GM23248 (cell line): ENCODE measurements at places on chromosomes 3 and 15. TPM values are rescaled to one million over a fixed set of nuclear protein-coding genes. Genes with fewer than 3 reads are reported as not detected.

The TMCO5A gene
- total RNA-seq = not detected in 2 replicates

The GASK1A gene
- total RNA-seq = 0.63 and 1.8 TPM in 2 replicates

The PIERCE2 gene
- 0.54 and 1.4 TPM in 2 replicates for total RNA-seq

The GATA2 gene
- total RNA-seq = 23.8 and 28.6 TPM in 2 replicates

The WDR93 gene
- not detected in 2 replicates for total RNA-seq

The OR5K2 gene
- total RNA-seq = not detected in 2 replicates

The PARP15 gene
- under 0.01 TPM in 1 of 2 replicates, not detected in the other for total RNA-seq

The GHSR gene
- total RNA-seq = not detected in 2 replicates

DNA sequence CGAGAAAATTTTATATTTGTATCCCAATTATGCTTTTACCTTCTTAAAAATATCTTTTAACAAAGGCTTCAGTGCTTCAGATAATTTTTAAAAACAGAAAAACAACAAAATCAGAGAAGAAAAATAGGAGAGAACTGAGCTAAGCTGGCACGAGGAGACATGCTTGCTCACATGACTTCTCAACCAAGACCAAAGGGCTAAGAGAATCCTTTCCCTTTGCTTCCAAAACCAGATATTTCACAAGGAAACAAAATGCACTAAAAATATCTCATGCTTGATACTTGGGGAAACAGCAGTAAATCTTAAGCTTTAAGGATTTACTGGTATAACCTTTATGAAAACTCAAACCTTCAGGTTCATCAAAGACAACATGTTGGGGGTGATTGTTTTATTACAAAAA is 58.4 kb downstream of the CAPN7 start:
- H3K4me3 ChIP-seq = no peak overlapping the region
- peaks cover 14% of the 10 kb centered on the region for H3K4me1 ChIP-seq
- H3K36me3 ChIP-seq = peaks cover 7% of the 10 kb centered on the region; the same call in 1 of the 2 replicates
- no peak for DNase-seq
- no peaks in the 10 kb centered on the region for H3K27me3 ChIP-seq

- DNase-seq = no peak
- no peaks in the 10 kb centered on the region for H3K27me3 ChIP-seq
- H3K27ac ChIP-seq = peak overlapping the region; percentile 82
- H3K4me3 ChIP-seq = peak overlapping the region; percentile 29
Observed at GRCh38 chr3:11510001-11510340, 133.7 kb downstream of the VGLL4 start.

GRCh38 chr3:5007873-5008272 is 28.6 kb downstream of the BHLHE40 start:
- no peak overlapping the region for H3K4me3 ChIP-seq
- no peak for DNase-seq
- H3K36me3 ChIP-seq = no peaks in the 10 kb centered on the region

- DNase-seq = no peak
- no peaks in the 10 kb centered on the region for H3K27me3 ChIP-seq
- H3K36me3 ChIP-seq = no peaks in the 10 kb centered on the region
- H3K4me1 ChIP-seq = peaks cover 15% of the 10 kb centered on the region
Observed at GRCh38 chr15:75148280-75148679, 53.4 kb upstream of the C15orf39 start.

GRCh38 chr15:90929246-90930019 is 2.9 kb downstream of the HDDC3 start:
- H3K36me3 ChIP-seq = no peaks in the 10 kb centered on the region
- peak overlapping the region; percentile 85 for H3K4me3 ChIP-seq
- H3K4me1 ChIP-seq = peaks cover 11% of the 10 kb centered on the region
- H3K27me3 ChIP-seq = no peaks in the 10 kb centered on the region
- peak; percentile 6 for DNase-seq

DNA sequence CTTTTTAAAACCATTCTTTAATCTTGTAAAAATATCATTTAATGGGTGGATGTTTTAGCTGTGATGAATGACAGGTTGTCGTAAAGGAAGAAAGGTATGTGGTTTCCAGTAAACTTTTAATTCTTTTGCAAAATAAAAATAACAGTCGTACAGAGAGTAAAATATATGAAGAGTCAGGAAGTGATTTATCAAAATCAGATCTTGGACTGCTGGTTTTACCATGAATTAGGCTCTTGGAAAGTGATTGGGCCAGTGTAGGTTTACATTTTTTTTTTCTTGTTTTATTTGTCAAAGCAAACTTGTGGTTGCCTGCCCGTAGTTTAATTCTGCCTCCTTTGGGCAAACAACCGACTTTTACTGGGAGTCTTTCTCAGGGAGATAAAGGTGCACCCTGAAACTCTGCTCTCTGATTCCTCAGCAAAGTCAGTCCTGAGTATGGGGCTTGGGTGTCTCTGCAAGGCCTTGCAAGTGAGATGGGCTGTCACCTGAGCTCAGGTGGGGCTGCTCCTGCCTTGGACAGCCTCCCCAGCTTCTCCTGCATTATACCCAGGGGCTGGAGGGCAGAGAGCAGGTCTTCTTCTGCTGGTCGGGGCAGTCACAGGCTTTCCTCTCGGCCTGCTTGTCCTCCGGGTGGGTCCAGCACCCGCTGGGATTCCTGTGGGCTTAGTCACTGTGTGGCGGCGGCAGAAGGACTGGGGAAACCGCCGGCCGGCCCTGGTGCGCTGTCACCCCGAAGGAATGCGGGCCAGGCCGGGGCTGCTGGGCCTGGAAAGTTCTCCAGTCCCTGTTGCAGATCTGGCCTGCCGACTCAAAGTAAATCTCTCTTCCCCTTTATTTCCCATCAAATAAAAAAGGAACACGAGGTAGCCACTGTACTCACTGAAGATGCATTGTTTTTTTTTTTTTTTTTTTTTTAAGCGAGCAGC is 79.0 kb downstream of the IGF1R start:
- peak overlapping the region; percentile 47 for H3K4me3 ChIP-seq
- H3K36me3 ChIP-seq = no peaks in the 10 kb centered on the region

GRCh38 chr15:73685981-73686380 is 1.8 kb downstream of the CD276 start:
- no peaks in the 10 kb centered on the region for H3K36me3 ChIP-seq
- peaks cover 59% of the 10 kb centered on the region for H3K4me1 ChIP-seq
- peak overlapping the region; percentile 80 for H3K4me3 ChIP-seq
- no peaks in the 10 kb centered on the region for H3K27me3 ChIP-seq

GRCh38 chr3:141434255-141434654 is 52.6 kb upstream of the RASA2 start:
- no peaks in the 10 kb centered on the region for H3K27me3 ChIP-seq
- no peak overlapping the region for H3K4me3 ChIP-seq
- no peak overlapping the region for H3K27ac ChIP-seq
- H3K36me3 ChIP-seq = peaks cover 30% of the 10 kb centered on the region
- 0 out of 2 replicates have a peak, but pooled peaks cover 3% of the 10 kb centered on the region for H3K4me1 ChIP-seq
- DNase-seq = no peak

- H3K4me1 ChIP-seq = peaks cover 6% of the 10 kb centered on the region; the same call in 1 of the 2 replicates
- peaks cover 23% of the 10 kb centered on the region for H3K36me3 ChIP-seq
- no peaks in the 10 kb centered on the region for H3K27me3 ChIP-seq
- no peak for DNase-seq
Observed at GRCh38 chr3:123110282-123110975, 43.6 kb downstream of the PDIA5 start.

DNA sequence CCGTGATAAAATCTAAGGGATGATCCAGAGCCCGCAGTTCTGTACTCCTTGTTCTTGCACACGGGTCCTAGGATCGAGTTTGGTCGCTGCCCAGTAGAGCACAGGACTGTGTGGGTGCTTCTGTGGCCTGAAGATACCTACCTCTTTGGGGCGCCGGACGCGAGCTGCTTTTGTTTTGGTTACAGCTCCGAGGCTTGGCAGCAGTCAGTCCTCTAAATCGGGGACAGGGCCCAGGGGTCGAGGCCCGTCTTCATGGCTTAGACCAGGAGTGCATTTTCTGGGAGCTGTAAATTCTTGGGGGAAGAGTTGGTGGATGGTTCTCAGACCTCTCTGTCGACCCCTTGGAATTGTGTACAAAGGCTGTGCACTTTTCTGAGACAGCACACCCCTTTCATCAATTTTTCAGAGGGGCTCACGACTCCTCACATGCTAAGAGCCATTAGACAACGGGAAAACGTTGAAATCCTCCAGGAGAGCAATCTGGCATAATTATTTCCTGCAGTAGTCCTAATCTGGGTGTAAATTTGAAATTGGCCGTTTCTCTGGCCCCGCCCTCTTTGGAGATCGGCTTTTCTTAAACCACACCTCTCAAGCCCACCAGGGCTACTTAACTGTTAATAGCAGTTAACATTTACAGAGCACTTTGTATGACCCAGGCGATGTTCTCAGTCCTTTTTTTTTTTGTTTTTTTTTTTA is 928 bp downstream of the CEP97 start:
- H3K4me3 ChIP-seq = peak overlapping the region; percentile 80
- peak overlapping the region; percentile 20; the same call in 1 of the 2 replicates for H3K27ac ChIP-seq
- DNase-seq = peak; percentile 56
- no peaks in the 10 kb centered on the region for H3K27me3 ChIP-seq

DNA sequence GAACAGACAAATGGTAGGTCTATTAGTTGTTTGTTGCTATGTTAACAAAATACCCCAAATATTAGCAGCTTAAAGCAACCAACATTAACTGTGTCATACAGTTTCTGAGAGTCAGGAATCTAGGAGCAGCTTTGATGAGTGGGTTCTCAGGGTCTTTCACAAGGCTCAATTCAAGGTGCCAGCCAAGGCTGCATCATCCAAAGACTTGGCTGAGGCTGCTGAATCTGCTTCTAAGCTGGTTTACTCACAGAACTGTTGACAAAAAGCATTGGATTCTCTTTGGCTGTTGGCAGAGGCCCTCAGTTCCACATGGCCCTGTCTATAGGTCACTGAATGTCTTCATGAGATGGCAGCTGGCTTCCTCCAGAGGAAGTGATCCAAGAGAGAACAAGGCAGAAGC is 40.3 kb upstream of the TSC22D2 start:
- H3K27ac ChIP-seq = peak overlapping the region; percentile 55
- no peaks in the 10 kb centered on the region for H3K27me3 ChIP-seq
- H3K4me1 ChIP-seq = peaks cover 43% of the 10 kb centered on the region

DNA sequence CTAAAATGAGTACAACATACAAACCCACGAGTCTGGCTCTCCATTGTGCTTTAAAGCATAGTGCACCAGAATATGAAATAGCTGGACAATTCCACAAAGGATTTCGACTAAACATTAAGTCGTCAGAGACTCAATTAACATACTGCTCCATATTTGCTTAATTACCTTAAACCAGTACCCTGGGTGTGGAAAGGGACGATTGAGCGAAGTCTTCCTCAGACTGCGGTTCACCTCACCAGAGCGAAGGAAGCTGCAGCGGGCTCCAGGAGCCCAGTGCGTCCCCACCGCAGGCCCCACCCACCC is 218 bp upstream of the TRPC1 start:
- no peak for DNase-seq
- peak overlapping the region; percentile 84 for H3K4me3 ChIP-seq
- no peaks in the 10 kb centered on the region for H3K27me3 ChIP-seq
- peaks cover 9% of the 10 kb centered on the region; the same call in 1 of the 2 replicates for H3K4me1 ChIP-seq

DNA sequence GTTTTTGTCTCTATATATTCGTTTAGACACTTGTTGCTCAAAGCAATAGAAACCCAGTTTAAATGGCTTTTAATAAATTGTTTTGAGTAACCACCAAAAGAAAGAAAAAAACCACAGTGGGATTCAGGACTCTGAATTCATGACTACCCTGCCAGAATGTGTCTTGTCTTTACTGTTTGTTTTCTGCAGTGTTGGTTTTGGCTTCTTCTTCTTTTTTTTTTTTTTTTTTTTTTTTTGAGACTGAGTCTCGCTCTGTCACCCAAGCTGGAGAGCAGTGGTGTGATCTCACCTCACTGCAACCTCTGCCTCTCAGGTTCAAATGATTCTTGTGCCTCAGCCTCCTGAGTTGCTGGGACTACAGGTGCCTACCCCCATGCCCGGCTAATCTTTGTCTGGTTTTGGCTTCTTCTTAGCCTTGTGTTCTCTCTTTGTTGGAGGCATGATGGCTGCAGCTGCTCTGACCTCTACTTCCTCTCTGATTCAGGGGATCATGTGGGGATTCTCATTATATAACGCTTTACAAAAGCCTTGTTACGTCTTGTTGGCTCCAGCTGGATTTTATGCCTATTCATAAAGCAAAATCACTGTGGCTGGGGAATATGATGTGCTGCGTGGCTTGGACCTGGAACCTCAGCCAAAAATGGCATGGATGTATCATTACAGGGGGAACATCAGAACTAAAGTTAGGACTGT is 54.0 kb downstream of the PLS1 start:
- H3K4me1 ChIP-seq = peaks cover 9% of the 10 kb centered on the region; the same call in 1 of the 2 replicates
- DNase-seq = no peak
- no peaks in the 10 kb centered on the region for H3K27me3 ChIP-seq
- no peak overlapping the region for H3K27ac ChIP-seq
- no peak overlapping the region for H3K4me3 ChIP-seq

- peak overlapping the region; percentile 94 for H3K4me3 ChIP-seq
- peak; percentile 71 for DNase-seq
- H3K36me3 ChIP-seq = no peaks in the 10 kb centered on the region
- H3K27ac ChIP-seq = peak overlapping the region; percentile 96
Observed at GRCh38 chr3:132660811-132661070, 612 bp downstream of the UBA5 start.

GRCh38 chr3:17845026-17845812 is 102.8 kb upstream of the TBC1D5 start:
- H3K4me3 ChIP-seq = no peak overlapping the region
- peaks cover 16% of the 10 kb centered on the region for H3K4me1 ChIP-seq
- no peaks in the 10 kb centered on the region for H3K36me3 ChIP-seq
- no peak overlapping the region for H3K27ac ChIP-seq

GRCh38 chr15:52163321-52164190 is 27.6 kb downstream of the GNB5 start:
- H3K36me3 ChIP-seq = no peaks in the 10 kb centered on the region
- no peak overlapping the region for H3K27ac ChIP-seq

GRCh38 chr3:158106766-158107471 is 699 bp upstream of the SHOX2 start:
- no peaks in the 10 kb centered on the region for H3K36me3 ChIP-seq
- peak overlapping the region; percentile 94 for H3K4me3 ChIP-seq
- H3K27ac ChIP-seq = no peak overlapping the region
- peak; percentile 52 for DNase-seq
- no peaks in the 10 kb centered on the region for H3K27me3 ChIP-seq

DNA sequence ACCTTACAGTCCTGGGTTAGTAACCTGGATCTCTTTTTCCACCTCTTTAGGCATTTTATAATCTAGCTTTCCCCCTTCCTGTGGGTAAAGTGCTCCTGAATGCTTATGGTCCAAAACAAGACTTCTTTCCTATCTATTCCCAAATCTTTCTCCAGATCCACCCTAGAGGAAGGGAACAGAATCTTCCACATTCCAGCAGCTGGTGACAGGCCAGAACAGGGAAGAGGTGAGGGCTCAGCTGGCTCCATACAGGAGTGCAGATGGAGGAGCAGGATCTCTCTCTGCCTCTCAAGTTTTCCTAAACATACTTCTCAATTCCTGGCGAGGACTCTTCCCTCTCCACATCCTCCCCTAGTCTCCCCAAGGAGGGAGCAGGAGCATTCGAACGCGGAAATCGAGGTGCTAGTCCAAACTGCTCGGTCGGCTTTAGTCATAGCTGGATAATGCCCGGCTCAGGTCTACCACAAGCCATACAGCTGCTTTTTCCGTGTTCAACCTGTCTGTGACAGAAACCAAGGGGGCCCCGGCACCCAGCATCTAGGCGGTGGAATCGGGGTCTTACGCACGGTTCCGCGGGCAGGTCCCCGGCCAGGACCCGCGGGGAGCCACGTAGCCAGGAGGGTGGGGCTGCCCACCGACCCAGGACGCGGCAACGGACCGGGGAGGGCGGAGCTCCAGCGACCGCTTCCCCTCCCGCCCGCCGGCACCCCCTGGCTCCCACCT is 4.0 kb downstream of the RASSF1 start:
- peak; percentile 76 for DNase-seq
- H3K27me3 ChIP-seq = no peaks in the 10 kb centered on the region
- no peaks in the 10 kb centered on the region; the same call in 1 of the 2 replicates for H3K36me3 ChIP-seq
- peaks cover 53% of the 10 kb centered on the region for H3K4me1 ChIP-seq

- DNase-seq = no peak
- H3K4me3 ChIP-seq = no peak overlapping the region
- H3K27me3 ChIP-seq = no peaks in the 10 kb centered on the region
- H3K4me1 ChIP-seq = no peaks in the 10 kb centered on the region
- no peak overlapping the region for H3K27ac ChIP-seq
Observed at GRCh38 chr3:69830147-69830546, 90.9 kb downstream of the MITF start.
